ENCODE measurements at places on chromosomes 2 and 18.

DNA sequence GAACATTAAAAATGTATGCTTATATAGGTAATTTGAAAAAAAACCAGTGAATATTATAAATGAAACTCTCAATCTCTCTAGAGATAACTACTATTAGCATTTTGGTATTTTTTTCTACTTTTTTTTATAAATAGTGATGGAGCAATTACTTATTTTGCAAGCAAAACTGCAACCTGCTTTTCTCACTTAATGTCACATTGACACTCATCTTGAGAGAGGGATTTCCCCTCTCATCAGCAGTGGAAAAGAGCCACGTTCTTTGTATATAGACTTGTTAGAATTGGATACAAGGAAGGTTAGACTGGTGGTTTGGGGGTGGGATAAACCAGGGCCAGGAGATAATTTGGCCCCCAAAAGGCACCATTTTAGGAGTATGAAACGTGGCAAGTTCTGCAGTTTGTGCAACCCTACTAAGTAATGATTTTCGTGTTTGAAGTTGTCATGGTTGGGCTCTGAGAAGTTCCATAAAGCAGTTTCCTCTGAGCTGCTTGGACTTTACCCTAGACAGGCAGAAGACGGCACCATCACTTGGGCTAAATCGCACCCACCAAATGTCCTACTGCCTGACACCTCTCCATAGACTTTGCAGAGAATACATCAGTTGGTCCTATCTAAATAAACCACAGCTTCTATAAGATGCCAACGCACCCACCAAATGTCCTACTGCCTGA, 194.0 kb downstream of the ACTR3 start:
- no peak for DNase-seq
- H3K36me3 ChIP-seq: no peaks in the 10 kb centered on the region
- H3K27ac ChIP-seq: no peak overlapping the region
- no peak overlapping the region for H3K4me3 ChIP-seq
- H3K27me3 ChIP-seq: no peaks in the 10 kb centered on the region
- no peaks in the 10 kb centered on the region for H3K4me1 ChIP-seq

GRCh38 chr2:215356334-215356947, 44.6 kb downstream of the ATIC start:
- DNase-seq: no peak
- H3K4me3 ChIP-seq: no peak overlapping the region

DNA sequence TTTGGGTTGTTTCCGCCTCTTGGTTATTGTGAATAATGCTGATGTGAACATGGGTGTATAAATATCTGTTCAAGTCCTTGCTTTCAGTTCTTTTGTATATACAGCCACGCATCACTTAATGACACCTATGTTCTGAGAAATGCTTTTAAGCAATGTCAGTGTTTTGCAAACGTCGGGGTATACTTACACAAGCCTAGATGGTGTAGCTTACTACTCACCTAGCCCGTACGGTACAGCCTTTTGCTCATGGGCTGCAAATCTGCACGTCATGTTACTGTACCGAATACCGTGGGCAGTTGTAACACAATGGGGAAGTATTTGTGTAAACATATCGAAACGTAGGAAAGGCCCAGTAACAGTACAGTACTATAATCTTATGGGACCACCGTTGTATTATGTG, 12.4 kb downstream of the RALB start:
- H3K4me3 ChIP-seq: no peak overlapping the region
- no peaks in the 10 kb centered on the region for H3K27me3 ChIP-seq
- H3K36me3 ChIP-seq: peaks cover 1% of the 10 kb centered on the region
- H3K27ac ChIP-seq: no peak overlapping the region

DNA sequence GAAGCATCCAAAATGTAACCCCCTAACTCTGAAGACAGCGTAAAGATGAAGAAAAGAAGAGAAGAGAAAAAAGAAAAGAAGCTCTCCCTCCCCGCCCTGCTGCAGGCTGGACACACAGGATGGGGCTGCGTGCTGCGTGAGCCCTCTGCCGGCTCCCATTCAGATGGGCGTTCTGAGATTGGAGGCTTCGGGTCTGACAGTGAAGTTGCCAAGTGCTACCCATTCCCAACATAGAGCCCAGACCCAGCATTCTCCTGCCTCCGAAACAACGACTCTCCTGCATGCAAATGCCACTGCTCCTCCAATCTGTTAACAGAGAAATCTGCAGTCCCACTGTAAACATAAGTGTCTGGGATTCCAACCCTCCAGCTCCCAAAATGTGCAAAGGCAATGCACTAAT, 234.9 kb downstream of the BCL11A start:
- H3K4me3 ChIP-seq: no peak overlapping the region
- H3K27me3 ChIP-seq: no peaks in the 10 kb centered on the region
- no peak for DNase-seq
- peaks cover 4% of the 10 kb centered on the region for H3K4me1 ChIP-seq
- H3K36me3 ChIP-seq: no peaks in the 10 kb centered on the region

- H3K4me1 ChIP-seq: peaks cover 19% of the 10 kb centered on the region
- H3K27me3 ChIP-seq: no peaks in the 10 kb centered on the region
- H3K4me3 ChIP-seq: no peak overlapping the region
- no peak for DNase-seq
Measured at GRCh38 chr2:74010087-74010541, 25.4 kb downstream of the TET3 start.

DNA sequence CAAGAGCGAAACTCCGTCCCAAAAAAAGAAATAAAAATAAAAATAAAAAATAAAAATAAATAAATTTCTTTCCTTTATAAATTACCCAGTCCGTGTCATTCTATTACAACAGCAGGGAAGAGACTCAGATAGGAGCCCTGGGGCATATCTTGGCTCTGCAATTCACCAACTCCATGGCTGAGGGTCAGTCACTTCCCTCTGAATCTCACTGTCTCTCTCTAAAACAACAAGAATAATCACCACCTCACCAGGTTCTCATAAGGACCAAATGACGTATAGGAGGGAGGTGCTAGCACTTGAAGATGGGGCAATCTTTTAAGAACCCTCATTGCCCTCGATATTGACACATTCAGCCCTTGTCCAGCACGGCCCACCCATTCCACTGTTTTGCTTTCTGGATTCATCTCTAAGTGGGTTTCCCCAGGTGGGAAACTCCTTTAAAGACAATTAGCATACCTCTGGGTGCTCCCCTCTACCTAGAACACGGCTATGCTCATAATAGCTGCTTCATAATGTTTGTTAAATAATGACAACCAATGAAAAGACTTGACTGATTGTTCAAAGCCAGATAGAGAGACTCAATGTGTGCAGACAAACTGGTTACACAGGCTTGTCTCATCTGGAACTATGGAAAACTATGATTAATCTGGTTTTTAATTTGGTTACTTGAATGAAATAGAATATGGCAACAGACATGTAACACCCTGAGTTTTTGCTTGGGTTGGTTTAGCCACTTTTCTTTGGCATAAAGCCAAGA, 15.1 kb downstream of the MYCN start:
- no peak overlapping the region for H3K27ac ChIP-seq
- no peaks in the 10 kb centered on the region for H3K36me3 ChIP-seq
- H3K4me3 ChIP-seq: no peak overlapping the region
- DNase-seq: no peak

DNA sequence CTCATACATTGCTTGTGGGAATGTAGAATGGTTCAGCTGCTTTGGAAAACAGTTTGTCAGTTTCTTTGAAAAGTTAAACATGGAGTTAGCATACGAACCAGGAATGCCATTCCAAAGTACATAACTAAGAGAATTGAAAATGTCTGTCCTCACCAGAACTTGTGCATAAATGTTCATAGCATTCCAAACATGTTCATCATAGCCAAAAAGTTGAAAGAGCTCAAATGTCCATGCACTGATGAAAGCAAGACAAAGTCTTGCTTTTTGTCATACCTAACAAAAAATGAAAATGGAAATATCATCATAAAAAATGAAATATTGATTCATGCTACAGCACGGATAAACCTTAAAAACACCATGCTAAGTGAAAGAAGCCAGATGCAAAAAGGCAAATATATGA, 408.8 kb upstream of the UBE2E3 start:
- no peaks in the 10 kb centered on the region for H3K4me1 ChIP-seq
- no peak overlapping the region for H3K27ac ChIP-seq

- peaks cover 17% of the 10 kb centered on the region for H3K4me1 ChIP-seq
- H3K4me3 ChIP-seq: no peak overlapping the region
- H3K36me3 ChIP-seq: no peaks in the 10 kb centered on the region
- no peak overlapping the region for H3K27ac ChIP-seq
Measured at GRCh38 chr2:191255271-191255670, 10.1 kb downstream of the MYO1B start.

DNA sequence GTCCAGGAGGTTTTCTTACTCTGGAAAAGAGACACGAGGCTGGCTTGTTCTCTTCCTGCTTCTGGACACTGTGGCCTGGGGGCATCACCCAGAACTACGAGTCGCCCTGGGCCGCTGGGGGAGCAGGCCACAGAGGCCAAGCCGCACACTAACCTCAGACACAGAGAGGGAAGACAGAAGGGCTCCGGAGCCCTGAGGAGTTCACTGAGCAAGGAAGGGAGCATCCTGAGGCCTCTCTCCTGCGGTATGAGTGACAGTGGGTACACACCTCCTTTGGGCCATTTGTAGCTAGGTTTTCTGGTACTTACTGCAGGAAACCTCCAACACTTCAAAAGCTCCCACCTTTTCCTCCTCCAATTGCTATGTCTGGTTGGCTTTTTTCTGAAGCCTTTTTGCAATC, 494.1 kb downstream of the DLGAP1 start:
- no peak for DNase-seq
- H3K36me3 ChIP-seq: no peaks in the 10 kb centered on the region
- H3K27ac ChIP-seq: peak overlapping the region; percentile 59
- H3K27me3 ChIP-seq: no peaks in the 10 kb centered on the region

DNA sequence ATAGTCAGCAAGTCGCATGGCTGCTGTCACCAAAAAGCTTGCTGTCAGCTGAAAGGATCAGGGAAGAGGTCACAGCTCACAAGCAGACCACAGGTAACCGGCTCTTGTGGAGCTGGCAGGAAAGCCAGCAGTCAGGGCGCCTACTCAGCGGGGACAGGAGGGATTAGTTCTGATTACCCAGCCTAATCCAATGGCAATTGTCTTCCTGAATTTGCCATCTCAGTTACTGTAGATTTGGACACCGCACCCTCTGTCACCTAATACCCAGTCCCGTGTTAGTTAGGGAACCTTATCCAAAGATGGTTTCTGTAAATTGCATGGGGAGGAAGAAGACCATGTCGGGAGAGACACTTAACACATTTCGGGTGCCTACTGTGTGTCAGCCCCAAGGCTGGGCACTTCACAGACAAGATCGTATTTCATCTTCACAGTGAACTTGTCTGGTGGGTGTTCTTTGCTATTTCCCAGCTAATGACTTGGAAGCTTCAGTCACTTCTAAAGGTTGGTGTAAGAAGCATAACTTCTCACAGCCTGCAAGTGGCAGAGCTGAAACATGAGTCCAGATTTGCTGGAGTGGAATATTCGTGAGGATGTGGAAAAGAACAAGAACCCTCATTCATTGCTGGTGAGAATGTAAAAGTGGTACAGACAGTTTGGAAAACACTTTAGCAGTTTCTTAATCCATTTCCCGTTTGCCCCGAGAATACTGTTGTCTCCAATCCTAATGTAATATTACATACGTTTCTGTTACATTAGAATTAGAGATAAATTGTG, 9.9 kb downstream of the ALPK2 start:
- no peaks in the 10 kb centered on the region for H3K36me3 ChIP-seq
- H3K4me3 ChIP-seq: no peak overlapping the region
- DNase-seq: no peak
- no peaks in the 10 kb centered on the region for H3K27me3 ChIP-seq

DNA sequence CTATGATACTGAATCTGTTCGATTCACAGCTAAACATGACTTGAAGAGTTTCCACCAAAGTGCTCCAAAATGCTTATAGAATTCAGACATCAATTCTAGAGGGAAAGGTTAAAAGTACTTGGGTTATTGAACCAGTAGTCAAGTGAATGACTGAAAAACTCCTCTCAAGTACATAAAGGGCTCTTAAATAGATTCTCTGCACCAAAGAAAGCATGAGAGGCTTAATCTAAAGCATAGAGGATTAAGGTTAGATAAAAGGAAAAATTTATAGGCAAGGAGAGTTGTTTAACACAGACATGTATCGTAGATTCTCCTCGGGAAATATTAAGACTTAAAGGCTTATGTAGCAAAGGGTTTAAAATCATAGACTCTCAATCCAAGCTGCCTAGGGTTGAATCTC, 701.4 kb downstream of the ERBB4 start:
- no peak overlapping the region for H3K27ac ChIP-seq
- H3K36me3 ChIP-seq: no peaks in the 10 kb centered on the region
- no peak overlapping the region for H3K4me3 ChIP-seq
- H3K27me3 ChIP-seq: no peaks in the 10 kb centered on the region
- no peak for DNase-seq

DNA sequence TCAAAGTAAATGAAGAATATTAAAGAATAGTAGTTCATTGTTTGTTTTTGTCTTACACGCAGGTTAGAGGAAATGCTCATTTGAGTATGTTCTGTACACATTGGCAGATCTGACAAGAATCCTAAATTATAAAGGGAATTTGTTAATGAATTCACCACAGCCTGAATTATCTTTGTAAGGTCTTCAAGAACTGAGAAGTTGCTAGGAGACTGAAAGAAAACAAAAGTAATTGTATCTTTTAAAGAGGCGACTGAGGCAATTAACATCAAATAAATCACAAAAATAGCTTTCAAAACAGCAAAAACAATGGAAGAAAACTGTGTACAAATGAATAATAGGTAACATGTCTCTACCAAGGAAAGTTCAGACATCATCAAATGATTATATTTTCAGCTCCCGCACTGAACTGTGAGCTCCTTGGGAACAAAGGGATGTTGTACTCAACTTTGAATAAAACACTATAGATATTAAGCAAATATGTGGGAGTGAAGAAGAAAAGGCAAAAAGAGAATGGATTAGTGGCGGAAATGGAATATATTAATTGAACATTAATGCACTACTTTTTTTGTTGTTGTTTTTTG, 51.7 kb upstream of the ATIC start:
- DNase-seq: no peak
- H3K36me3 ChIP-seq: no peaks in the 10 kb centered on the region
- H3K27me3 ChIP-seq: no peaks in the 10 kb centered on the region

Data from neuronal stem cell (in vitro differentiated cells).